Lower lobe of right lung (tissue), 2 donors: ENCODE measurements at places on chromosomes 6 and 20. TPM values are rescaled to one million over a fixed set of nuclear protein-coding genes. Genes with fewer than 3 reads are reported as not detected.

Gene MMUT
- 21.9 TPM for total RNA-seq

Gene RSPO3
- 8.0 TPM for total RNA-seq

Gene HELZ2
- total RNA-seq = 59.6 TPM

Gene RRBP1
- 138 TPM for total RNA-seq

Gene SLPI
- total RNA-seq = 1,714 TPM

Gene CLPSL2
- total RNA-seq = not detected

DNA sequence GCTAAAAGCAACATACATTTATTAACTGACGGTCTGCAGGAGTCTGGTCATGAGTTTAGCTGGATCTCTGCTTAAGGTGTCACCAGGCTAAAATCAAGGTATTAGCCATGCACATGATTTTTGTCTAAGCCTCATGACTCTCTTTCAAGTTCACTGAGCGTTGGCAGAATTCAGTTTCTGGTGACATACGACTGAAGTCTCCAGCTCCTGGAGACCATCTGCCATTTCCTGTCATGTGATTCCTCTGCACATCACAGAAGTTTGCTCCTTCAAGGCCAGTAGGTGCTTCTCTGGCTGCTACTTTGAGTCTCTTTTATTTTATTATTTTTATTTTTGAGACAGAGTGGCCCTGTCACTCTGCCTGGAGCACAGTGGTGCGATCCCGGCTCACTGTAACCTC is 148.4 kb upstream of the EYA4 start:
- no peak for DNase-seq

- no peak for DNase-seq
Observed at GRCh38 chr6:84773133-84773430, 8.7 kb upstream of the TBX18 start.

GRCh38 chr20:38121741-38122140 is 43.3 kb downstream of the TGM2 start:
- no peak for DNase-seq

- DNase-seq = no peak
Observed at GRCh38 chr6:105318660-105319059, 84.2 kb downstream of the PREP start.

GRCh38 chr6:55974688-55975087 is 99.3 kb upstream of the BMP5 start:
- DNase-seq = no peak

GRCh38 chr6:121157906-121158305 is 176.4 kb downstream of the TBC1D32 start:
- DNase-seq = no peak

- DNase-seq = no peak
Observed at GRCh38 chr6:67870321-67870720, 764.8 kb upstream of the ADGRB3 start.

DNA sequence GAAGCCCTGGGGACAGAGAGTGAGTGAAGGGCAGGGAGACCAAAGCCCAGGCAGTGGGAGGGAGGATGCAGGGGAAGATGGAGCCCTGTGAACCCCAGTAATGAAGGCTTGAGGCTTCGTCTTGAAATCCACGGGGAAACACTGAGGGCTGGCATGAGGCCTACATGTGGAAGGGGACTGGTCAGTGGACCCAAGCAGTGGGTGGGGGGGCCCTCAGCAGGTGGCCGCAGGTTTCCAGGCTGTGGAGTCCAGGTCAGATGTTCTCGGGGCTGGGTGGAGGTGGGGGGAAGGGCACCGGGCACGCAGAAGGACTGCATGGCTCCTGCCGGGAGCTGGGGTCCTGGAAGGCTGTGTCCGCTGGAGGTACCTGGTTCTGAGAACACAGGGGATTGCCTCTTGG is 2.7 kb upstream of the CD93 start:
- no peak for DNase-seq

DNA sequence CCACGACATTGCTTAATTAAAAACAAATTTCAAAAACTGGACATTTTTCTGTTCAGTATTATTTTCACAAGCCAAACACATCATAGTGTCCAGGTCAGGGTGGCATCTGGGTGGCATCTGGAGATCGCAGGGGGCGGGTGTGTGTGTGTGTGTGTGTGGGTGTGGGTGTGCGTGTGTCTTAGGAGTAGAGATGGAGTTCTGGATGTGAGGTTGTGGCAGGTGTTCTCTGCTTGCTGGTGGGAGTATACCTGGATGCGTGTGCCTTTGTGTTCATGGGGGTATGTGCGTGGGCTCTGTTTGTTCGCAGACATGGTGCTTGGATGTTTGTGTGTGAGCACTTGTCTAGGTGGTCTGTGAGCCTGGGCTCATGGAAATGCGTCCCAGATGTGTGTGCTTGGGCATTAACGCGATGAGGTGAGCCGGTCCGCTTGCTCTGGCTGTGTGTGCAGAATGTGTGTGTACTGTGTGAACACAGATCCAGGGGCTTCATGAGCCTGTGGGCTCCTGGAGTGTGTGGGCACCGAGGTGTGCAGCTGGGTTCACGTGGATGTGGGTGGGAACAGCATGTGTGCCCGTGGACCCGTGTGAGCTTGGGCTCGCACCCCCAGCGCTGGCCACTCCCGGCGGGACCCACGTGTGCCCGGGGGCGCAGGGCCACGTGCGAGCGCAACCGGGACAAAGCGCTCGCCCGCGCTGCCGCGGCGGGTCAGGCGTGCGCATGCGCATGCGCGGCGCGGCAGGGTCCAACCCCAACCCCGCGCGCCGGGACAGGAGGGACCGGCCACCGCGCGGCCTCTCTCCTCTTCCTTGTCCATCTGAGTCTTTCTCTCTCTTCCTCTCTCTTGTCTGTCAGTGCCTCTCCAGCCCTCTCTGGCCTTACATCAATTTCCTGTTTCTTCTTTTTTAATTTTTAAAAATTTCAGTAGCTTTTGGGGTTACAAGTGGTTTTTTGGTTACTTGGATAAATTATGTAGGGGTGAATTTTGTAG is 60.4 kb downstream of the SRC start:
- DNase-seq = no peak
